ENCODE measurements at places on chromosomes 5 and 9. TPM values are rescaled to one million over a fixed set of nuclear protein-coding genes. Genes with fewer than 3 reads are reported as not detected.

The C1QTNF2 gene
- 2.2 TPM for total RNA-seq

The ARAP3 gene
- 42.4 TPM for total RNA-seq

The CDKN2A gene
- total RNA-seq: 5.1 TPM

The FAM163B gene
- not detected for total RNA-seq

The SHISAL2B gene
- total RNA-seq: not detected

The PCDHGB3 gene
- 2.6 TPM for total RNA-seq

DNA sequence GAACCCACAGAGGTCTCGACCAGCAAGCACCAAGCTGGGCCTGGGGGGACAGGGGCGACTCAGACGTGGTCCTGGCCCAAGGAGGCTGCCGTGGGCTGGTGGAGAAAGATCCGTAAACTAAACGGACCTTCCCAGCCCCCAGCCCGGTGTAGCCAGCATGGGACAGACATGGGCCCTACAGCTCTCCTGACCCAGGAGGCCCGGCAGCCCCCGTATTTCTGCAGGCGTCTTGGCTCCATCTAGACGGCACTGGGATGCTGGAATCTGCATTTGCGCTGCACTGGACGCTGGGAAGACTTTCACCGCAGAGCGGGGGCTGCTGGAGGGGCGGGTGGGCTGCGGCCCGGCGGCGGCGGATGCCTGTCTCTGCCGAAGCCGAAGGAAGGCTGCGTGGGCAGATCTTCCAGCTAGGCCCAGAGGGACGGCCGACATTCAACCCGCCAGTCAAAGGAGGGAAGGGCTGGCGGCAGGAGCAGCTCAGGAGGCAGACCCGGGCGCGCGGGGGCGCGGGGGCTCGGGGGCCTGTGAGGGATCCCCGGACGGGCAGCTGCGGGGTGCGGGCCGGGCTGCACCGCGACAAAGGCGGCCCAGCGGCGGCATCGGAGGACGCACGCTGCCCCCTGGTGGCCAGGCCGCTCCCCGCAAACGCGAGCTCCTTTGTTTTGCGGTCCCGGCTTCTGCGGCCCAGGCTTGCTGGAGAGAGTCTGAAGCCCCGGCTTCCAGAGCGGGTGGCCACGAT, 266.2 kb downstream of the NSG2 start:
- DNase-seq: peak; percentile 84
- H3K4me3 ChIP-seq: peak overlapping the region; percentile 35
- peaks cover 21% of the 10 kb centered on the region for H3K27me3 ChIP-seq
- no peaks in the 10 kb centered on the region for H3K4me1 ChIP-seq

GRCh38 chr5:132227235-132227484, 493 bp downstream of the P4HA2 start:
- no peaks in the 10 kb centered on the region for H3K27me3 ChIP-seq
- peaks cover 19% of the 10 kb centered on the region for H3K4me1 ChIP-seq
- DNase-seq: no peak
- peak overlapping the region; percentile 87 for H3K4me3 ChIP-seq

- no peak overlapping the region for H3K4me3 ChIP-seq
- no peak overlapping the region for H3K27ac ChIP-seq
- no peaks in the 10 kb centered on the region for H3K27me3 ChIP-seq
Observed at GRCh38 chr5:108467563-108467962, 85.7 kb upstream of the FBXL17 start.

GRCh38 chr5:148922606-148923005, 96.2 kb downstream of the ADRB2 start:
- no peak for DNase-seq
- no peaks in the 10 kb centered on the region for H3K4me1 ChIP-seq
- H3K4me3 ChIP-seq: no peak overlapping the region
- H3K36me3 ChIP-seq: no peaks in the 10 kb centered on the region

DNA sequence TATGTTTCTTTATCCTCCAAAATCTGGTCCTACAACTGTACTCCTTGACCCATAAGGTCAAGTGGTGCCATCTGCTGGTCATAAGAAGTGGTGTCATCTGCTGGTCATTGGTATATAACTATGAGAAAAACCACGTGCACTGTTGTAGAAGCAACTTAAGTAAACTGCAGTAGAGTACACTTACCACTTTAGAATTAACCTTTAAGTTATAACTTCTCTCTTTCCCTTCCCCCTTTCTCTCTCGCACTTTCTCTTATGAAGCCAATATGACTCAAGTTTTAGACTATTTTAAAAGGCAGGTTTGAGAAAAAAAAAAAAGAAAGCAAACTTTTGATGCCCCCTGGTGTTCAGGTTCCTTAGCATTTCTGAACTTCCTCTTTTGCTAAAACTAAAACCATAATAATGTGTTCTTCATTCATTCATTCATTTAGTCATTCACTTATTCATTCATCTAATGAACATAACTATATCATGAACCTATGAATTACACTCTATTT, 12.8 kb upstream of the MTAP start:
- H3K27ac ChIP-seq: no peak overlapping the region
- DNase-seq: no peak
- H3K4me1 ChIP-seq: no peaks in the 10 kb centered on the region
- no peaks in the 10 kb centered on the region for H3K36me3 ChIP-seq
- peaks cover 18% of the 10 kb centered on the region for H3K27me3 ChIP-seq

- H3K27ac ChIP-seq: peak overlapping the region; percentile 60
- H3K4me1 ChIP-seq: peaks cover 21% of the 10 kb centered on the region
- no peak for DNase-seq
- H3K27me3 ChIP-seq: no peaks in the 10 kb centered on the region
Observed at GRCh38 chr9:91037511-91038482, 236.2 kb downstream of the SYK start.

DNA sequence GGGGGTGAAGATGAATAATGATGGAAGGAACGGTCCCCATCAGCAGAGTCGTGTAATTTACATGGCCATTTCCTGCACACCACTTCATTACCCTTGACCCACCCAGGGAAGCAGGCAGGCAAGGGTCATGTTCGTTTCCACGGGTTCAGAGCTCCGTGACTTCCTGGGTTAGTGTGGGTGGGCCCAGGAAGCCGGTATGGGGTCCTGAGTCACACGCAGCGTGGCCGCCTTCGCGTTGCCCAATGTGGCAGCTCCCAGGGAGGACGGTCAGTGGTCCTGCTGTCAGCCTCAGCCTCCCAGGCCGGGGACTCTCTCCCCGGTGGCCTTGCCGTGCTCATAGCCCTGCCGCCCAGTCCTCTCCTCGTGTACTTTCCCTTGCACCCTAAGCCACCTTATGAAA, 5.1 kb upstream of the TERT start:
- H3K36me3 ChIP-seq: no peaks in the 10 kb centered on the region
- no peak overlapping the region for H3K27ac ChIP-seq

GRCh38 chr5:170554521-170555267, 50.9 kb downstream of the KCNIP1 start:
- no peaks in the 10 kb centered on the region for H3K4me1 ChIP-seq
- no peak for DNase-seq
- no peak overlapping the region for H3K4me3 ChIP-seq
- no peak overlapping the region for H3K27ac ChIP-seq

- no peak overlapping the region for H3K4me3 ChIP-seq
- no peaks in the 10 kb centered on the region for H3K27me3 ChIP-seq
- H3K4me1 ChIP-seq: peaks cover 56% of the 10 kb centered on the region
- no peak for DNase-seq
- H3K36me3 ChIP-seq: no peaks in the 10 kb centered on the region
Observed at GRCh38 chr9:136624184-136624951, 38.3 kb upstream of the EGFL7 start.

DNA sequence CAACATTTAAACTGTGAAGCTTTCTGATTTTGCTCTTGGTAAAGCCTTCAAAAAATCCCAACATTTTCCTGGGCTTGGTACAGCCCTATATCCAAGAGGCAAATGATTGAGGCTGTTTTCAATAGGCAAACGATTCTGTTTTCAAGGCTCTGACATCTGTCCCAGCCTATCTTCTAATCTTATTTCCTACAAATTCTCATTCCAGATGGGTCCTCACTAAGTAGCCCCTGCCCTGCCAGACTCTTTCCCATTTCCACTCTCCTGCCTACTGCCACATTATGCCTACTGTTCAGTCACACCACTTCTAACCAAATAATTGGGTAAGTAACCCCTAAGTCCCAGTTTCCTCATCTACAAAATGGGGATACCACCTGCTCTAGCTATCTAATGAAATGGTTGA, 3.5 kb downstream of the GBA2 start:
- H3K27ac ChIP-seq: no peak overlapping the region
- peak overlapping the region; percentile 98 for H3K4me3 ChIP-seq
- no peak for DNase-seq
- peaks cover 40% of the 10 kb centered on the region for H3K4me1 ChIP-seq
- H3K27me3 ChIP-seq: no peaks in the 10 kb centered on the region

DNA sequence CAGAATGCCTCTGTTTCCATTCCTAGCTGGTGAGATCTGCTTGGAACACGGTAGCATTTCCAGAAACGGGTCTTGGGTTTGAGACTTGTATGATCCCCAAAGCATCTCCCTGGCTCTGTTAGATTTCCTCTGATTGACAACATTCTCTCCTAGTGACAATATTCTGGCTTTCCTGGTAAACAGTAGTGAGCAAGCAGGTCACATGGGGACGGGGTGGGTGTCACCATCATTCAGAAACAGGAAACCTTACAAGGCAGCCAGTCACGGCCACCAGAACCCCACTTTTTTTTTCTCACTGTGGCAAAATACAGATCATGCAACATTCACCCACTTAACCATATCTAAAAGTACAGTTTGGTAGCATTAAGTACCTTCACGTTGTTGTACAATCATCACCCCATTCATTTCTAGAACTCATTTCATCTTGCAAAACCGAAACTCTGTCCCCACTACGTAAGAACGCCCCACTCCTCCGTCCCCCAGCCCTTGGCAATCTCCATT, 90.1 kb upstream of the LMX1B start:
- peak overlapping the region; percentile 19 for H3K4me3 ChIP-seq
- H3K4me1 ChIP-seq: peaks cover 14% of the 10 kb centered on the region
- peak overlapping the region; percentile 39 for H3K27ac ChIP-seq
- peaks cover 35% of the 10 kb centered on the region for H3K27me3 ChIP-seq
- H3K36me3 ChIP-seq: no peaks in the 10 kb centered on the region

DNA sequence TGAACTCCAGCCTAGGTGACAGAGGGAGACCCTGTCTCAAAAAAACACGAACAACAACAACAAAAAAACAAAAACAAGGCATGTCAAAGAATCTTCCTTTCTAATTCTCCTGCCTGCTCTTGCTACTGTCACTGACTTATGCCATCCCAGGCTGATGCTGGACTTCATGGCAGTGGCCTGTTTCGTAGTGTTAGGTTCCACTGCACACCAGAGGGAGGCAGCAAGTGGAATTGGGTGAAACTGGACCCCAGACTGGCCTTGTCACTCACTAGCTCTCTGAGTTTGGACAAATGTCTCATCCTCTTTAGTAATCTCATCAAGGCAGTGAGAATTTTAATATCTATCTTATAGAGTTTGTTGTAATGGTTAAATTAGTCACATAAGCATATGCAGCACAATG, 12.9 kb downstream of the NIM1K start:
- DNase-seq: no peak
- no peak overlapping the region for H3K27ac ChIP-seq
- H3K4me1 ChIP-seq: no peaks in the 10 kb centered on the region
- H3K36me3 ChIP-seq: no peaks in the 10 kb centered on the region
- H3K4me3 ChIP-seq: no peak overlapping the region
